ENCODE measurements at places on chromosomes 12 and 14.
A peak's percentile ranks its signal among the peaks of the same experiment; 100 is the strongest.

GRCh38 chr12:132719141-132719953 lies 8.7 kb downstream of the PGAM5 start:
- DNase-seq: no peak

GRCh38 chr12:42571327-42572009 lies 18.1 kb downstream of the PRICKLE1 start:
- DNase-seq: no peak

DNA sequence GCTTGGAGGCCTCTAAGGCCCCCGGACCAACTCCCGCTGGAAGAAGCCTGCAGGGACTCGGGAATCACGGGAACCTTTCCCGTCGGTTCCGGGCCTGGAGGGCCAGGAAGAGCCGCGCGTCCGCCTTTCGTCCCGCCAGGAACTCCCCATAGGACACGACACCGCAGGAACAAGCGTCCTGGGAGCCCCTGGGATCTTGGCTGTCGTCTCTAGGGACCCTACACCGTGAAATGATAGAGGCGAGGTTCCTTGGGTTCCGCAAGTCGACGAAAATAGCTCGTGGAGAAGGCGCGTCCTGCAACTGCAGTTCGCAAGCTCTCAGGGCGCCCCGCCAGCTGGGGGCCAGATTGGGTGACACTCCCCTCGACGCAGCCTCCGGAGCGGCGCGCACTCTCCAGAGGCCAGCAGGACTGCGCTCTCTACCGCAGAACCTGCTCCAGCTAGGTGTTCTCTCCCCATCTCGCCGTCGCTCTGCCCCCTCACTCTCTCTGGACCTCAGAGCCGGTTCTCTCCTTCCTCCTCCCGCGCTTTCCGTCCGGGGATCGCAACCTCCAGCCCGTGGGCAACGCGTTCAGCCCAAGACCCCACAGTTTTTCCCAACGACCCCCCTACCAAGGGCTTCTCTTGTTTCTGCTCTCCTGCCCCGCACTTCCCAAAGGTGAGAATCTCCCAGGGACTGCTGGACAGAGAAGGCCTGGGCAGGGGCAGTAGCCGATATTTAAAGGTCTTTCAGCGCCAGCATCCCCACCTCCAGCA lies 776 bp downstream of the BMP4 start:
- DNase-seq: no peak

- no peak for DNase-seq
Measured at GRCh38 chr12:96210376-96211055, 16.3 kb downstream of the ELK3 start.

GRCh38 chr14:105577314-105577861 lies 51.0 kb downstream of the TMEM121 start:
- DNase-seq: no peak

- DNase-seq: peak; percentile 91
Measured at GRCh38 chr14:75522224-75522982, at the start of gene BATF. Gene BATF (plus strand): TSS chr14:75522469. CDS start chr14:75522683, 214 bp downstream.

GRCh38 chr12:105384916-105385535 lies 54.5 kb downstream of the C12orf75 start:
- no peak for DNase-seq

GRCh38 chr12:18906395-18906794 lies 168.5 kb downstream of the CAPZA3 start:
- DNase-seq: no peak

DNA sequence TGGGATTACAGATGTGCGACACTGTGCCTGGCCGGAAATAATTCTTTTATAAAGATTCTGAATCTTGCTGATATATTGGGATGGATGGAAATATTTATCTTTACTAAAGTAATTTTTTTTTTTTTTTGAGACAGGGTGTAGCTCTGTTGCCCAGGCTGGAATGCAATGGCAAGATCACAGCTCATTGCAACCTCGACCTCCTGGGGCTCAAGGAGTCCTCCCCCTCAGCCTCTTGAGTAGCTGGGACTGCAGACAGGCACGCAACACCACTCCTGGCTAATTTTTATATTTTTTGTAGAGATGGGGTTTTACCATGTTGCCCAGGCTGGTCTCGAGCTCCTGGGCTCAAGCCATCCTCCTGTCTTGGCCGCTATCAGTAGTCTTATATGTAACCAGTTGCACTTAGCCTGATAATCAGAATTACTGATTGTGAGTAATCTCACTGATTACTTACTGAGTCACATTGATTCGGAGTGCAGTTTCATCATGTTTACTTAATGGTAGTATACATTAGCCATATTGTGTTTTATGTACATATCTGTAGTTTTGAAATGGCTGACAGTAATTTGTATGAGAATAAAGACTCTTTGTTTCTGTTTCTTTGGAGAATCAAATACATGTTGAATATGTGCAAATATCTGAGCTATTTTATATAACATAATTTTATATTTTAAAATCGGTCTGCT lies 50.4 kb upstream of the LRTM2 start:
- DNase-seq: no peak

- no peak for DNase-seq
Measured at GRCh38 chr12:42483521-42483790, 106.1 kb downstream of the PRICKLE1 start.

DNA sequence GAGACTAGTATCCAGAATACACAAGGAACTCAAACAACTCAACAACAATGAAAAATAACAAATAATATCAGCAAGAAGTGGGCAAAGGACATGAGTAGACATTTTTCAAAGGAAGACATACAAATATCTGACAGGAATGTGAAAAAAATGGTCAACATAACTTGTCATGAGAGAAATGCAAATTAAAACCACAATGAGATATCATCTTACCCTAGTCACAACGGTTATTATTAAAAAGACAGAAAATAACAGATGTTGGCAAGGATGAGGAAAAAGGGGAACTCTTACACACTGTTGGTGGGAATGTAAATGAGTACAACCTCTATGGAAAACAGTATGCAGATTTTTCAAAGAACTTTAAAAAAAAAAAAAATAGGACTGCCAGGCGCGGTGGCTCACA lies 20.4 kb downstream of the VWF start:
- no peak for DNase-seq

GRCh38 chr12:1793426-1794210 lies 26.7 kb upstream of the LRTM2 start:
- no peak for DNase-seq

- no peak for DNase-seq
Measured at GRCh38 chr14:68297039-68297438, 477.5 kb downstream of the RAD51B start.

DNA sequence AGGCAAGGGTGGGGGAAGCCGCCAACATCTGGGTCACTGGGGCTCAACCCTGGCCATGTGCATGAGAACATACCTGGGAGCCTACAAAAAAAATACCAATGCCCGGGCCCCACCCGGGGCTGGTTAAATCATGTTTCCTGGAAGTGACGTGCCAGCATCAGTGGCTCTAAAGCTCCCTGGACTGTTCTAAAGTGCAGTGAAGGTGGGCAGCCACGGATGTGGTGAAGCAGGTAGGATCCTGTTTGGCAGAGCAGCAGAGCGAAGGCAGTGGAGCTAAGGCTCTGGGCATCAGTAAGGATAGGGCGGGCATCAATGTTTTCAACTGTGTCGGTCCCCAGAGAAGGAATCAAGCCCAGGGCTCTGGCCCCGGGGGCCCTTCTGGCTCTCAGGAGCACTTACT lies 525 bp upstream of the GPR68 start:
- peak; percentile 79 for DNase-seq

- no peak for DNase-seq
Measured at GRCh38 chr12:117551665-117552064, 190.2 kb upstream of the NOS1 start.

DNA sequence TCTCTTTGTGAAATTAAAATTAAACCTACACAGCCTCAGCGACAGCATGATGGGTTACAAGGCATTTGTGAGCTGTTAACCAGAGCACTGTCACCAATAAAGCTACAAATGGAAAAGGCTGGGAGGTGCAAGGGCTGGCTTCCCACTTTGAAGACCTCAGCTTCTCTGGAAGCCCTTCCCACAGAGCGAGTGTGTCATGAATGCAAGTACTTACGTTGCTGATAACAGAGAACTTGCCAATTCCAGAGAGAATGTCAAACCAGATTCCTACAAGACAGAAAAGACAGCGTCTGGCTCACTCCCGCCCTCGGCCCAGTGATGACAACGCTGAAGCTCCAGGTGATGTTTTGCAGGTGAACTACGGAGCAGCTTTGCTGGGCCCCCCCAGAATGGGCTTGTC lies 145.8 kb downstream of the NTF3 start:
- no peak for DNase-seq

GRCh38 chr14:105331575-105332349 lies 17.2 kb downstream of the PACS2 start:
- DNase-seq: no peak

GRCh38 chr12:65090461-65090860 lies 30.6 kb downstream of the WIF1 start:
- DNase-seq: no peak

DNA sequence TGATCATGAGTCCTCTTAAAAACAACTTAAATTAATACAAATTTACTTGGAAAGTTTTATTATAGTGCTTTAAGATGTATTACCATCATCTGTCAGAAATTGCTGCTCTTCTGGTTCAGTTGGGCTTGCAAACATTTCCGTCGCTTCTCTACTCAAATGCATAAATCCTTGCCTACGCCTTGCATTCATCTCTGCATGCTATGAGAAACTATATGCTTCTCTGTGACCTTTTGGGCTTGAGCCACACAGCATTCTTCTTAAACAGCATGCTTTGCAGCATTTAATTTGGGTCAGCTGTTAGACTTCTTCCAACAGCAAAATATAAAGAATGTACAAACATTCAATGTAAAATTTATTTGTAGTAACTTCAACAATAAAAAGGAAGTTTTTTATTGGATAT lies 305.7 kb upstream of the FLRT2 start:
- no peak for DNase-seq

- DNase-seq: no peak
Measured at GRCh38 chr14:54688229-54688628, 121.3 kb downstream of the SAMD4A start.

GRCh38 chr12:47114481-47114892 lies 34.7 kb upstream of the AMIGO2 start:
- no peak for DNase-seq

- DNase-seq: no peak
Measured at GRCh38 chr12:45256721-45257120, 40.8 kb downstream of the ANO6 start.

DNA sequence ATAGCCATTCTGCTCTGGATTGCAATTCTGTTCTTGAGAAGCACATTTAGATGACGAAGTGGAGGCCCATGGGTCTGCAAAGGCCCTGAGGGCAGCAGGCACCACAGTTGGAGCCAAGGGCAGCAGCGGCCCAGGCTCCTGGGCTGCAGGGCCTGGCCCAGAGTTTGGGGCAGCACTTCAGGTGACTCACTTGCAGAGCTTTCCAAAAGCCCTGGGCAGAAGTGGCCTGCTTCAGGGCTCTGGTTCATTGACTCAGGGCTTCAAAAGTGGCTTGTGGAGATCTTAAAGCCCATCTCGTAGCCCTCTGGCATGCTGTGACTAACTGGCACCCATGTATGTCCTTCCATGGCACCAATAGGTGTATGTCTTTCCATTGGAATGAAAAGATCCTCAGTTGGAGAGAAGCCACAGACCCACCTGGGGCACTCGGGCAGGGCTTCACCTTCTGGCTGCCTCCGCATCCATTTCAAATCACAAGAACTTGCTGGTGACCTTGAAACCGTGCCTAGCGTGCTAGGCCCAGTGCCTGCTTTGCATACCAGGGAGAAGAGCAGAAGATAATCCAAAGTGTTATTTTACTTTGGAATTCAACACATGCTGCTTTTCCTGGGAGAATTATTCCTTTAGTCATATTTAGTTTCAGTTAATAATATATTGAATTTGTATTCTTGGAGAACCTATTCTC lies 106.7 kb downstream of the PRMT8 start:
- no peak for DNase-seq

- DNase-seq: no peak
Measured at GRCh38 chr14:28774764-28775735, 8.5 kb downstream of the FOXG1 start.

DNA sequence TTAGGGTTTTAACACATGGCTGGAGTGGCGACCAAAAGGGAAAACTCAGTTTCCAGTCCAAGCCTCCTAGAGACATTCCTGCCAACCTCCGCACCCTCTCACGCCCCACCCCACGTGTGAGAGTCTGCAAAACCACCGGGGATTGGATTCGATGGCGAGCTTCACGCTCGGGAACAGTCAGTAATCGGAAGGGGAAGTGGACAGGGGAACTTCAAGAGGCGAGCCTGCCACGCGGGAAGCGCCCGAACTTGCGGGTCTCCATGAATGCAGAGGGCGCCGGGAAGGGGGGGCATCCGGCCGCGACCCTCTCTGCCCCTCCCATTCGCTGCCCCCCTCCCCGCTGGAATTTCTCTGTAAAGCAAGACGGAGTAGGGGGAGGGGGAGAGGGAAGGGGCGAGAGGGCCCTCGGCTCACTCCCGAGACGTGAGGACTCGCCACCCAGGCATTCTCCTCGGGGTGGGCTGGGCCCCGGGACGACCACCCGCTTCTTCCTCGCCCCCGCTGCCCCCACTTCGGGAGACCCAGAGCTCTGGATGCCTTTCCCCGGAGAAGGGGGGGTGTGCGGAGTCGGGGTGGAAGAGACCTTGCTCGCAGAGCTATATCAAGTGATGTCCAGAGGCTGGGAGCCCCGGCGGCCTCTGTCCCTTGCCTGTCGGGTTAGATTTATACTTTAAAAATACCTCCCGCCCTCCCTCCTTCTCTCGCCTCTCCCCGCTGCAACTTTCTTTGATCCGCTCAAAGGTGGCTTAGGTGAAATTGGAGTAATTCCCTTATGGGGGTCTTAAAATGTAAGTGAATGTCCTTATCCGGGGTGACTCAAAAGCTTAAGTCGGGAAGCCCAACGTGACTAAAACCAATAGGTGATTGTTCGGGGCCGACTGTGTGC lies 2.5 kb upstream of the CCND2 start:
- DNase-seq: peak; percentile 29

GRCh38 chr12:113996026-113996425 lies 29.9 kb upstream of the RBM19 start:
- no peak for DNase-seq

- DNase-seq: no peak
Measured at GRCh38 chr14:25055992-25056687, 6.2 kb upstream of the STXBP6 start.

DNA sequence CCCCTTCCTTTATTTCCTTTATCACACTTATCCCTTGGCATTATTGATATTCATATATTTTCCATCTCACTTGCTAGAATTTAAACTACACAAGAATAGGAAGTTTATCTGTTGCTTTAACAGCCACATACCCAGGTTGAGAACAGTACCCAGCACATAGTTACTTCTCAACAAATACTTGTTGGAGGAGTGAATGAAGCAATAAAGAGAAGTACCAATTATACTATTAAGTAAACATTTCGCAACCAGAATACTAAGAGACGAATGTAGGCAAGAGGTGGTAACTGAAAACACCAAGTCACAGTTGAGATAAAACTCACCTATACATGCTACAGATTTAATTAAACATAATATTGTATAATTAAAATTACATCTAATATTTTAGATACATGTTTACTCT lies 110.9 kb downstream of the FSCB start:
- no peak for DNase-seq
